DMS79 (cell line): ENCODE measurements at places on chromosomes 4 and X.
A peak's percentile ranks its signal among the peaks of the same experiment; 100 is the strongest.

GRCh38 chrX:12423346-12423745 is 285.1 kb downstream of the FRMPD4 start:
- DNase-seq = no peak

DNA sequence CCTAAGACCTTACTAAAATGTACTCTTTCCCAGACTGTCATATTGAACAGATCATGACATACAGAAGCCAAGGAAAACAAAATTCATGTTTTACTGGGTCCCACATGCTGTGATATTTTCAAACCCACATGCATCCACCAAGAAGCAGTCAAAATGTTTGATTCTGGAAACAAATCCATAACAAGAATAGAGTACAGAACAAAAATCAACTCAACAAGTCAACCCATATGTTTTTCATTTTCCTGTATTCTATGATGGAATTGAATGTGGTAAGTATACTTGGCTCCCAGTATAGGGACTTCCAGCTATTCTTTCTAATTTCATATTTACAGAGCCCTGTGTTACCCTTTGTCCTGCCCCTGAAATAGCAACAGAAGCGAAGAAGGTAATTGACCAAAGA is 106.8 kb downstream of the COL25A1 start:
- no peak for DNase-seq

- no peak for DNase-seq
Observed at GRCh38 chr4:113582737-113583136, 178.8 kb downstream of the CAMK2D start.

- DNase-seq = peak; percentile 16
Observed at GRCh38 chr4:6892190-6892908, 17.3 kb upstream of the TBC1D14 start.

DNA sequence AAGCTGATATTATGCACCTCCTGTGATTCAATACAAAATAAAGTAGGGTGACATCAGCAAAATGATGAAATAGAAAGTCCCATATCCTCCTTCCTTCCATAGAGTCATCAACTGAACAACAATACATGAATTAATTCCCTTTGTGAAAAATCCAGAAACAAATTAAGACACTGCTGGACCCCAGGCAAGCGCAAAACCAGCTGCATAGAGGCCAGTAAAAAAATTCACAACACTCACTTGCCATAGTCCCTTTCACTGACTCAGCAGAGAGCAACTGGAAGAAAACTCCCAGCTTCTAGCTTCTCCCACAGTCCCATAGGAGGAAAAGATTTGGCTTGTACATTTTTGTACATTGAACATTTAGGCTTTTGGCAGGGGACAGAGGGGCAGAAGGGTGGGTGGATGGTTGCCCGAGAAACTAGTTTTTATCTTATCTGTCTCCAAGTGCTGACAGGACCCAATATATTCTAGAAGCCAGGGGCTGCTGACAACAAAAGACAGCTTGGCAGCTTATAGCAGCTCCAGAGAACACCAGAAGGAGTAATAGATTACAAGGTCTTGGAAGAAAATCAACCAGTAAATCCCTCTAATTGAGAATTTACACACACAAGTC is 124.6 kb downstream of the NDST3 start:
- DNase-seq = no peak

- no peak for DNase-seq
Observed at GRCh38 chr4:13521047-13521446, 23.3 kb downstream of the NKX3-2 start.

DNA sequence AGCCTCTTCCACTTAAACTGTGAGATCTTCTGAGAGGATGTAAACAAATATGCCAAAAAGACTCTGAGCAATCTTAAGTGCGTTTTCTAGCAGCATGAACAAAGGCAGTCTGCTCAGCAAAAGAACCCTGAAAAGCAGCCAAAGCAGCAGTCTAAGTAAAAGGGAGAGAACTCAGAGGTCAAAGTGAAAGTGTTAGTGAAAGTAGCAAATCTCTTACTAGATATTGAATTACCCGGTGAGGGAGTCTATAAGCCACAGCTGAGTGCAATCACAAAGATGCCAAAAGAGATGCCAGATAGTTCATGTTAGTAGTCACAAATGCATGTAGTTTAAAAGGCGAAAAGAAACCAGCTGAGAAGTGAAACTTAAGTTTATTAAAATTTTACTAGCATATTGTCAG is 7.9 kb upstream of the GNRHR start:
- DNase-seq = peak; percentile 67

DNA sequence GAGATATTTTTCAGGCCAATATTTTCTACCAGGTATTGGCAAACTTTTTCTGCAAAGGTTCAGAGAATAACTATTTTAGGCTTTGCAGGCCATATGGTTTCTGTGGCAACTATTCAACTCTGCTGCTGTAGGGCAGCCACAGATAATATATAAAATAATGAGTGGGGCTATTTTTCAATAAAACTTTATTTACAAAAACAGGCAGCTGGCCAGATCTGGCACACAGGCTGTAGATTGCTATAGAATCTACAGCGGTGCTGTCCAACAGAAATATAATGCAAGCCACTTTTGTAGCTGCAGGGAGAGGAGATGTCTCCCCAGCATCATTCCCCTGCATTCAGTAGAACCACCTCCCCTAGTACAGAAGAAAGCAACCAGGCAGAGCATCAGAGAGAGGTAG is 97.6 kb upstream of the BCOR start:
- no peak for DNase-seq
